Mucosa of descending colon (tissue), 3 donors: ENCODE measurements at places on chromosomes 2 and 18.

DNA sequence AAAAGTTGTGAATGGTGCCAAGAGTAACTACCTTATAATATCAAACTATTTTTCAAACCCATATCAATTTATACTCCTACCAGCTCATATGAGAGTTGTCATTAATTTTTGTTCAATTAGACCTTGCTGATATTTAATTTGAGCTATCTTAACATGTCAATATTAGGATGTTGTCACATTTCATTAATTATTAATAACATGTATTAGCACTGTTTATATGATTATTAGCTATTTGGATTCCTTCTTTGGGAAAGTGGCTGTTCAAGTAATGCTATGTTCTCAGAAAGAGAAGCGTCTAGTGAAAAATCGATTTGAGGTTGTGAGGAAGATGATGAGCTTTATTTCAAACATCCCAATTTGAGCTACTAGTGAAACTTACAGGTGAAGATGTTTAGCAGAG lies 620.2 kb downstream of the KCNJ3 start:
- DNase-seq: no peak

- DNase-seq: peak; percentile 31
These were observed 148.1 kb downstream of the EML6 start for GRCh38 chr2:54871457-54872107.

GRCh38 chr2:234286118-234286598 lies 210.7 kb downstream of the ARL4C start:
- no peak for DNase-seq

GRCh38 chr18:49920731-49921130 lies 107.4 kb upstream of the ACAA2 start:
- DNase-seq: no peak

GRCh38 chr2:73109431-73110167 lies 3.1 kb downstream of the RAB11FIP5 start:
- DNase-seq: no peak

GRCh38 chr2:283996-284794 lies 3.7 kb downstream of the ALKAL2 start:
- DNase-seq: no peak

- DNase-seq: no peak
These were observed 496.3 kb downstream of the PARD3B start for GRCh38 chr2:205041472-205042130.

DNA sequence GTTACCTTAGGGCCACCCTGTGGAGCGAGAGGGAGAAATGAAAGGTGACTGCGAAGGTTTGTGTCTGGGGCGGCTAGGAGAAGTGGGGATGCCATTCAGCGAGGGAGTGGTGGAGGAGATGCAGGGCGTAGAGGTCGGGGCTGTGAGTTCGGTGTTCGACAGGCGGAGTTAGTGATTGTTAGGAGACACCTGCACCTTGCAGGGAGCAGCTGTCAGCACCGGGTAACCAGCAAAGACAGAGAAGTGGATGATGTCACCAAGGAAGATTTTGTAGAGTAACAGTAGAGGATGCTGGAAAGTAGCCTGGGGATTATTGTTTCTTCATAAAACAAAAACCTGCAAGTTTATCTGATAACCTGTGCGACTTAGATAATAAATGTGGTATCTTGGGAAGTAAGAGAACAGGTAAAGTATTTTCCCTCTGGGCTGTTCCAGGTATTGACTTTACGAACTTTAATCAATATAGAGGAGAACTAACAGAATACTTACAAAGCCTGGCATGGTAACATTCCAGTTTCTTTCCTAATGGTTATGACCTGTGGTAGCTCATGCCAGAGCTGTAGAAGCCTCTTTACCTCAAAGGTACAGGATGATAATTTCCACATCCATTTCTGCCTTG lies 63.8 kb downstream of the SPTBN1 start:
- DNase-seq: no peak
